Activated CD4-positive, CD25-positive, alpha-beta regulatory T cell (primary cell): ENCODE measurements at places on chromosomes 5 and 9.

DNA sequence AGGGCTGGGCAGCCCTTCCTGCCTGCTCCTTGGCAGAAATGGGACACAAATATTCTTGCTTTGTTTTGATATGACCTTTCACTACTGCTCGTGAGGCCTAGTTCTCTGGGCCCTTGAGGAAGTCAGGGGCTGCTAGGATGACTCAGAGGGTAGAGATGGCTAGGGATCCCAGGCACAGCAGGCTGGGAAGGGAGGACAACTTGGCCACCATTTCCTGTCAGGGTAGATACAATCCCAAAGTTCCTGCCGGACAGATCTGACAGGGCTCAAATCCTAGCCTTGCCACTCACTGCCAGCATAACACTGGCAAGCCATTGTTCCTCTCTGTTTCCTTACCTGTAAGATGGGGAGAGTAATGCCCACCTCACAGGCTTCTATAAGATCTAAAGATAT, 31.7 kb upstream of the MEIKIN start:
- no peak for DNase-seq

GRCh38 chr9:98500337-98500919, 208.3 kb downstream of the GABBR2 start:
- no peak for DNase-seq

- no peak for DNase-seq
These were observed 46.8 kb downstream of the SLC1A3 start for GRCh38 chr5:36653044-36653705.

DNA sequence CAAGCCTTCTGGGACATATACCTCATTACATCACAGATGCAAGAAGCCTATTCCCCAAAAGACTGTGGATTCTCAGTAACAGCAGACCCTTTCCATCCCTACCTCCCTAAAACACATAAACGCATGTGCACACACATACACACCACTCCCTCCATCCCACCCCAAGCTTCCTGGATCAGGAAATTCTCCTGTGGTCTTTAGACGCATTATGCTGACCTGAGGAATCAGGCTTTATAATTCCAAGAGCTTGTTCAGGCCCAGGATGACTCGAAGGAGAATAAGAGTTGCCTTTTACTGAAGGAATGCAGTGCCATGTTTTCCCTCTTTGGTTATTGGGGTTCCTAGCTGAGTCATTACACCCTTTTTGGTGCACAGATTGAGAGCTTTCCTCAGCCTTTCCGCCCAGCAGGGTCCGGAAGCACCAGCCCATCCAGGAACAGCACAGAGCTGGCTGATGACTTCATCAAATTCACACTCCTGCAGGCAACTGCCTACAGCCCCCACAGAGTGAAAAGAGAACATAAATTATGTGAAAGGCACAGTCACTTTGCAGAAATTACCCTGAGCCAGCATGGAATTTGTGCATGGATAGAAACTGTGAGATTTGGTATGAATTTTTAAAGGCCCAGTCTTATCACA, 385.0 kb upstream of the TRPC7 start:
- no peak for DNase-seq

- no peak for DNase-seq
These were observed 194.8 kb downstream of the SPOCK1 start for GRCh38 chr5:137304226-137304874.

DNA sequence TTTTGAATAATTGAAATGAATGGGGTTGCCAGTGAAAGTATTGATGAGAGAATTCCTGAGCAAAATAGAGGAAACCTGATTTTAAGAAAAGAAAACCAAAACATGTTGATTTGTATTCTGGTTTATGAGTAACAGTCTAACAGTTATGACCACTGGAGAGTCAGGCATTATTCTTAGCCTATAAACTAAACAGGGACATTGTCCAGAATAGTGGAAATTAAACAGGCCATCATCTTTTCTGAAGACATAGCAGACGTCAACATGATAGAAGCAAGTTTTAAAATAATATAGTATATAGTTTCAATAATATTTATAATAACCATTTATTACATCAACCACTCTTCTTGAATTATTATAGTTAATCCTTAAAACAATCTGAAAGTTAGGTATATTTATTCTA, 178.3 kb upstream of the MPDZ start:
- no peak for DNase-seq

DNA sequence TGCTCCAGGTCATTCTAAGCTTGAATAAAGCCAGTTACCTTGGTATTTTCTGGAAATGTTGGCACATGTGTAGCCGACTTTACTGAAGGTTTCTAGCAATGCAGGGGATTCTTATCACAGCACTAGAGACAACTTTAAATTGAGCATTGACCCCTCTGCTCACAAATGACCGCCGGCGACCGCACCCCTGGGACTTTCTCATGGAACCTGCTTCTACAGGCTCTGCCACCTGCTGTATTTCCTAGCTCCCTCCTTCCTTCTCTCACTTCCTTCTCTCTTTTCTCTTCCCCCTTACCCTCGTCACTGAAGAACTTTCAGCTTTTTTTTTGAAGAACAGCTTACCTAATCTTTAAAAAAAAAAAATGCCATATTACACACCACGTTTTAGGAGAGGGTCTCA, 30.9 kb upstream of the DAB2 start:
- DNase-seq = no peak

DNA sequence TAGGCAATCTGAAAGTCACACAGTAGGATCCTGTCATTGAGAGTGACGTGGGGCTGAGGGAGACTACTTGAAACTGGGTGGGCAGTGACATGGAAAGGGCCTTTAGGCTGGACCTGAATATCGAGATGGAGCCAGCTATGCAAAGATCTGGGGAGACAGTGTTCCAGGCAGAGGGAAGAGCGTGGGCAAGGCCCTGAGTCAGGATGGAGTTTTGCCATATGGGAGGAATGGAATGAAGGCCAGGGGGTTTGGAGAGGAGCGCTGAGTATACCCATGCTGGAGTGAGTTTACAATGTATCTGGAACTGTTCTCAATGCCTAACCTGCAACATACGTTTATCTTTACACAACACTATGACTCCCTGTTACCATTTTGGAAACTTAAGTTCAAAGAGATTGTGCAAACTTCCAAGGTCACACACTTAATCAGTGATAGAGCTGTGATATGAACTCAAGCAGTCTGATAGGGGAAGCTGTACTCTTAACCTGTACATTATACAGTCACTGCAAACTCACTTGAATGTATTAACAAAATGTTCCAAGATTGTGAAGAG, 33.5 kb downstream of the INSYN2B start:
- DNase-seq = no peak
